ENCODE measurements at places on chromosomes 12 and 14. TPM values are rescaled to one million over a fixed set of nuclear protein-coding genes. Genes with fewer than 3 reads are reported as not detected.

DNA sequence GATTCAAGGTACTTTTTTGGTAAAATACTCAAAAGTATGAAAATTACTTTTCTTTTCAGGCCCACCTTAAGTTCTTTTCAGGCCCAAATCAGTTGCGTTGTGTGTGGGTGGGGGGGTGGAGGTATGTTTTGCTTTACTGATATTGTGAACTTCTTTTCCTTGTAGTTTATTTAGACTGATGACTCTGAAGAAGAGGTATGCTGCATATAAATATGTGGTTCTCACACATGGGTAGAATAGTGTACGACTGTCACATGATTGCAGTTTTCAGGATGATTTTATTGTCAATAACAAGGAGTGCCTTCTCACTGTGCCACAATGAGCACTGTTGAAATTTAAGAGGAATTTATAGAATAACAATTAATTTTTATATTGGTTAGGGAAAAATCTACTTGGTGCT is 166.6 kb upstream of the ATP2B1 start:
- no peak overlapping the region for H3K27ac ChIP-seq
- no peaks in the 10 kb centered on the region for H3K36me3 ChIP-seq
- H3K4me3 ChIP-seq: no peak overlapping the region
- H3K27me3 ChIP-seq: no peaks in the 10 kb centered on the region
- DNase-seq: no peak

Gene NEUROD4
- not detected for polyA plus RNA-seq

GRCh38 chr12:90833228-90833627 is 121.7 kb downstream of the CCER1 start:
- peaks cover 11% of the 10 kb centered on the region for H3K4me1 ChIP-seq
- no peak overlapping the region for H3K4me3 ChIP-seq
- DNase-seq: no peak
- H3K27me3 ChIP-seq: no peaks in the 10 kb centered on the region
- H3K27ac ChIP-seq: no peak overlapping the region

GRCh38 chr14:51395361-51395849 is 155.4 kb downstream of the TMX1 start:
- no peaks in the 10 kb centered on the region for H3K36me3 ChIP-seq
- H3K4me3 ChIP-seq: no peak overlapping the region
- H3K27me3 ChIP-seq: no peaks in the 10 kb centered on the region
- H3K4me1 ChIP-seq: peaks cover 29% of the 10 kb centered on the region
- peak; percentile 53 for DNase-seq

DNA sequence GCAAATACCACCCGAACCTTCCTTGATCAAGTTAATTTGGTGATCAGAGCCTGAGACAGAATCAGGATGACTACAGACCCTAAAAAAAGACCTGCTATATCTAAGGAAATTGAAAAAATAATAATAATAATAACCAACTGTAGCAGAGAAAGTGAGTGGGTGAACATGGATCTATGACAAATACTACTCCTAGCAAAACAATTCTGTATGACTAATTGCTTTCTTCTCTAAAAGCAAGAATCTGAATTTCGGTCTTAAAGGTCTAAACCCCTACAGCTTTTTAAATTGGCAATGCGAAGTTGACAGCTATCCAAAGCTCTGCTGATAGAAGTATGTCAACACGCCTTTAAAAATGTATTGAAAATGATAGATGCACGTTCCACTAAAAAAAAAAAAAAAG is 102.2 kb downstream of the PRKAB1 start:
- no peaks in the 10 kb centered on the region for H3K4me1 ChIP-seq
- no peaks in the 10 kb centered on the region for H3K36me3 ChIP-seq
- H3K27me3 ChIP-seq: no peaks in the 10 kb centered on the region

GRCh38 chr14:74350211-74350927 is 2.1 kb downstream of the VRTN start:
- DNase-seq: no peak
- H3K36me3 ChIP-seq: no peaks in the 10 kb centered on the region
- H3K27me3 ChIP-seq: peaks cover 28% of the 10 kb centered on the region
- H3K4me1 ChIP-seq: no peaks in the 10 kb centered on the region
- H3K4me3 ChIP-seq: no peak overlapping the region
- no peak overlapping the region for H3K27ac ChIP-seq

Gene DBX2
- not detected for polyA plus RNA-seq

DNA sequence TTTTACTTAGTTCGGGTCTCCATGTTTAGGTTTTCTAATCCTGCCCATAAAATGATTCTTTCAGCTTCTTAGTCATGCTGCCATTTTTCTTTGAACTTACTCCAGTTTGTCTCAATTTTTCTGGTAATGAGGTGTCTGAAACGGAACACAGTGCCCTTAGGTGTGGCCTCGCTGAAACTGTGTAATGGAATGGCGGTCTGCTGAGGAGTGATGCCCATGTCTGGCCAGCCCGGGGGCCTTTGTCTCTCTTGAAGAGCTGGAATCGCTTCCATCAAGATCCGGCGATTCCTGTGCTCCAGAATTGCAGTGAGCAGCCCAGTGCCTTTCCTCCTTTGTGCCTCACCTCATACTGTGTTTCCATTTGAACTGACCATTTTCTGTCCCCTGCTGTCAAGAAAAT is 112.5 kb downstream of the FBXL14 start:
- H3K27me3 ChIP-seq: no peaks in the 10 kb centered on the region
- no peak for DNase-seq
- H3K27ac ChIP-seq: no peak overlapping the region
- H3K4me1 ChIP-seq: no peaks in the 10 kb centered on the region
- no peaks in the 10 kb centered on the region for H3K36me3 ChIP-seq

GRCh38 chr12:129606239-129606638 is 297.6 kb downstream of the TMEM132D start:
- H3K4me3 ChIP-seq: no peak overlapping the region
- H3K36me3 ChIP-seq: no peaks in the 10 kb centered on the region
- H3K27ac ChIP-seq: no peak overlapping the region
- DNase-seq: no peak

- no peaks in the 10 kb centered on the region for H3K4me1 ChIP-seq
- H3K4me3 ChIP-seq: no peak overlapping the region
- no peak overlapping the region for H3K27ac ChIP-seq
Observed at GRCh38 chr14:106248321-106249192, 722.2 kb downstream of the TMEM121 start.

DNA sequence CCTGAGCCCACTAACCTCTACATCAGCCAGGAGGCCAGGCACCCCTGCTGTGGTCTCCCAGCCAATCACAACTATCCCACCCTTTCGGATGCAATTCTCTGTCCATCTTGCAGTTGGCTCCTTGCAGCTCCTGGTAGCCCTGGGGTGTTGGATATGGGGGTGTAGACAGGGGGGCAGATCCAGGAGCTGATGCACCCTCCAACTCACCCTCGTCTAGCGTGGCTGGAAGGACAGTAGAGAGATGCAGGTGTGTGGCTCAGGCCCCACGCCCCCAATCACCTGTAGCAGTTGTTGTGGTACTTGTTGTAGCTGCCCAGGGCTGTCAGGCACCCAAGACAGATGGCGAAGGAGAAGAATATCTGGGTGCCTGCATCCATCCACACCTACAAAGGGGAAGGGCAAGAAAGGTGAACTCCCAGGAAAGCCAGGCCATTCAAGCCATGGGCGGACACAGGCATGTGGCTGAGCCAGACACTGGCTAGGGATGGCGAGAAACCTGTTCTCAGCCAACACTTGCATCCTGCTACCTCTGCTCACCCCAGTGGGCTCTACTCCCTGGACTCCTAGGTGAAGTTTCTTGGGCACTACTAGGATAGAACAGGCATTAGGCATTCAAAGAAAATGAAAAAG is 13.4 kb upstream of the SLC6A12 start:
- H3K4me3 ChIP-seq: no peak overlapping the region
- no peaks in the 10 kb centered on the region for H3K27me3 ChIP-seq
- no peak overlapping the region for H3K27ac ChIP-seq
- no peaks in the 10 kb centered on the region for H3K4me1 ChIP-seq

GRCh38 chr14:91872517-91873470 is 5.5 kb upstream of the TC2N start:
- peak overlapping the region; percentile 52 for H3K27ac ChIP-seq
- DNase-seq: peak; percentile 68
- no peaks in the 10 kb centered on the region for H3K36me3 ChIP-seq
- H3K4me1 ChIP-seq: peaks cover 7% of the 10 kb centered on the region
- no peaks in the 10 kb centered on the region for H3K27me3 ChIP-seq
- no peak overlapping the region for H3K4me3 ChIP-seq

DNA sequence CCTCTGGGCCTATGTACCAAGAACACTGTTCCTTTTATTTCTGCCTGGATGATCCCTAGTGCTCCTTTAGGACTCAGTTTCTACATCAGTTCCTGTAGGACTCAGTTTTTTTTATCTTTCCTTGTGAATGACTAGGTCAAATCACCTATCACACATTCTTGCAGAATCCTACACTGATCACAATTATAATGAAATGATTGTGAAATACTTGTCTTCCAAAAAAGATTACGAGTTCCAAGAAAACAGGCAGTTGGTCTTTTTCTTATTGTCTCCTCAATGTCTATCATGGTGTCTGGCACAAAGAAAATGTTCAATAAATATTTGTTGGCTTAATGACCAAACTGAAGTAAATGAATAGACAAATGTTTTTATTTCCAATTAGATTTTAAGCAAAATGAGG is 95.5 kb upstream of the GARIN6 start:
- H3K36me3 ChIP-seq: no peaks in the 10 kb centered on the region
- no peaks in the 10 kb centered on the region for H3K27me3 ChIP-seq
- no peak overlapping the region for H3K27ac ChIP-seq

DNA sequence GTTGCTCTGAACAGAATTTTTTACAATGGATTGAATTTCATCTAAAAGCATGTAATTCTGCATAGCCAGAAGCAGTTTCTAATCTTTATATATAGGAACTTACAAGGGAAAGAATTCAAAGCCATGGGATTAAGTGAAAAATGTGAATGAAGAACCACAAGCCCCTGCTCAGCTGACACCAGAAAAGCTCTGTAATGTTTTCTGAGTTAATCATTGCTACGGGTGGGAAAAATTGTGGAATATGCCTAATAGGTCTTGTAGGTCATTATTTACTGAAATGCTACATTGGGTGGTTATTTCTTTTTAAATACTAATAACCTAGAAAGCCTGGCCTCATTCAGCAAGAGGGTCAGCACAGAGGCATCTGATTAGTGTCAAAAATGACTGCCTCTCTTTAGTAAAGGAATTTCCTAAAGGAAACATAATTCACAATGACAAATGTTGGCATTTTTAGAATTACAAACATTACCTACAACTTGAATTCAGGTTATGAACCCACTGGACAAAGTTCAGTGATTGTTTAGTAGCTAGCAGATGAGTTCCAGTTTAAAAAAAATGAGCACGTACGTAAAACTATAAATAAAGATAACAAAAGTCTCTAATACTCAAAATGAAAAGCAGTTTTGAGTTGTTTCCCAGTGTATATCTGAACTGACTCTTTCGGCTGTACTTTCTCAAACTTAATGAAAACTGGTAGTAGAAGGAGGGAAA is 75.3 kb downstream of the BMP4 start:
- no peaks in the 10 kb centered on the region for H3K27me3 ChIP-seq
- no peak for DNase-seq
- H3K27ac ChIP-seq: no peak overlapping the region

Gene JAG2
- 25.2 TPM for polyA plus RNA-seq

GRCh38 chr12:25781232-25781631 is 177.2 kb upstream of the RASSF8 start:
- no peaks in the 10 kb centered on the region for H3K36me3 ChIP-seq
- no peak for DNase-seq
- H3K27me3 ChIP-seq: no peaks in the 10 kb centered on the region

Gene DEGS2
- polyA plus RNA-seq: 0.08 TPM

GRCh38 chr14:32702088-32702487 is 236.6 kb upstream of the NPAS3 start:
- peaks cover 25% of the 10 kb centered on the region for H3K4me1 ChIP-seq
- no peaks in the 10 kb centered on the region for H3K36me3 ChIP-seq

Gene RAD9B
- polyA plus RNA-seq: 12.0 TPM

Gene AQP2
- polyA plus RNA-seq: not detected

- H3K4me1 ChIP-seq: no peaks in the 10 kb centered on the region
- no peaks in the 10 kb centered on the region for H3K36me3 ChIP-seq
- peak; percentile 50 for DNase-seq
- H3K4me3 ChIP-seq: no peak overlapping the region
- H3K27me3 ChIP-seq: peaks cover 92% of the 10 kb centered on the region
Observed at GRCh38 chr14:100669011-100669412, 57.7 kb upstream of the DLK1 start.

Gene CACNA1C
- 68.2 TPM for polyA plus RNA-seq

Gene SMOC1
- polyA plus RNA-seq: 1.6 TPM

- no peaks in the 10 kb centered on the region for H3K4me1 ChIP-seq
- H3K27ac ChIP-seq: no peak overlapping the region
- H3K36me3 ChIP-seq: no peaks in the 10 kb centered on the region
- H3K27me3 ChIP-seq: peaks cover 32% of the 10 kb centered on the region
- no peak for DNase-seq
- H3K4me3 ChIP-seq: no peak overlapping the region
Observed at GRCh38 chr12:49335955-49336644, 888 bp downstream of the C1QL4 start.

DNA sequence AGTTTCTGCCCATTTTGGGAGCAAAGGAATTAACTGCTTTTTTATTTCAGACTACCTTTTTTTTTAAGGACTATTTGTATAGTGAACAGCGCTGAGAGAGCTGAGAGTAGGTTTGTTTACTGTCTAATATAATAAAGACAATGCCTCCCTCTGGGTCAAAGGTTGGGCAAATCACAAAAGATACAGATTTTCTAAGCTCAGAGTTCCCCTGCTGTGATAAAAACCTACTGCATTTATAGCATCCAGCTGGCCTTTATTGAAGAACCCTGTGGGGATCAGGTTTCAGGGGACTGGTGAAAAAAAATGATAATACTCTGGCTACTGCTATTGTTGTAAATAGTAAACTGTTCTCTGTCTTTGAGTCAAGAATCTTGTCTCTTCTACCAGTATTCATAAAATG is 28.7 kb downstream of the CCDC59 start:
- H3K36me3 ChIP-seq: no peaks in the 10 kb centered on the region
- H3K4me1 ChIP-seq: no peaks in the 10 kb centered on the region
- no peak overlapping the region for H3K4me3 ChIP-seq
- DNase-seq: no peak
- H3K27me3 ChIP-seq: no peaks in the 10 kb centered on the region

DNA sequence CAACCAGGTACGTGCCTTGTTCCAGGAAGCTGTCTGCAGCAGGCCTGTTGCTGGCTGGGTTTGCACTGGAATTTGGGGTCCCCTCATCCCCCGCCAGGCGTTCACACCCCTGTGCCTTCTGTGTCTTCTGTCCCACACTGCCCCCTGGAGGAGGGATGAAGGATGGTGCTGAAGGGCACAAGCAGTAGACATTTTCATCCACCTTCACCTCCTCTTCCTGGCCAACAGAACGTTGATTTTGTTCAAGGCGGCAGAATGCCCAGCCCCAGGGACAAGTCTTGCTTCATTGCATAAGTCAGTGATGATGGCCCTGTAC is 122.1 kb downstream of the CALM1 start:
- H3K27ac ChIP-seq: no peak overlapping the region
- no peaks in the 10 kb centered on the region for H3K27me3 ChIP-seq
- no peaks in the 10 kb centered on the region for H3K36me3 ChIP-seq
- no peak for DNase-seq

- H3K27me3 ChIP-seq: no peaks in the 10 kb centered on the region
- no peak for DNase-seq
- no peak overlapping the region for H3K27ac ChIP-seq
- H3K4me3 ChIP-seq: no peak overlapping the region
Observed at GRCh38 chr12:58575256-58575655, 345.0 kb downstream of the LRIG3 start.

Gene ORAI1
- polyA plus RNA-seq: 18.8 TPM

Gene FOXN3
- 35.3 TPM for polyA plus RNA-seq

GRCh38 chr14:104928391-104929133 is 3.9 kb downstream of the PLD4 start:
- H3K4me1 ChIP-seq: peaks cover 14% of the 10 kb centered on the region
- H3K27me3 ChIP-seq: no peaks in the 10 kb centered on the region
- no peaks in the 10 kb centered on the region for H3K36me3 ChIP-seq
- H3K4me3 ChIP-seq: no peak overlapping the region
- no peak for DNase-seq
- no peak overlapping the region for H3K27ac ChIP-seq

Gene LHX5
- polyA plus RNA-seq: not detected

Measured in heart left ventricle (tissue), 16 donors.